ENCODE measurements at places on chromosomes 12 and 14.
A peak's percentile ranks its signal among the peaks of the same experiment; 100 is the strongest.

- no peak for DNase-seq
These were observed 49.6 kb downstream of the CALM1 start for GRCh38 chr14:90446405-90446804.

DNA sequence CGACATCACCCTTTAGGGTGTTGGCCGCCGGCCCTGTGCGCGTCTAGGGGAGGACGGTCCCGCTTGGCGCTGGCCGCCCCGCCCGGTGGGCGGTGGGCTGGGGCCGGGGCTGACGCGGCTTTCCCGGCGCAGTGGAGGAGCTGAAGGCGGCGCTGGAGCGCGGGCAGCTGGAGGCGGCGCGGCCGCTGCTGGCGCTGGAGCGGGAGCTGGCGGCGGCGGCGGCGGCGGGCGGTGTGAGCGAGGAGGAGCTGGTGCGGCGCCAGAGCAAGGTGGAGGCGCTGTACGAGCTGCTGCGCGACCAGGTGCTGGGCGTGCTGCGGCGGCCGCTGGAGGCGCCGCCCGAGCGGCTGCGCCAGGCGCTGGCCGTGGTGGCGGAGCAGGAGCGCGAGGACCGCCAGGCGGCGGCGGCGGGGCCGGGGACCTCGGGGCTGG lies 3.6 kb downstream of the TNFAIP2 start:
- DNase-seq: no peak

- DNase-seq: no peak
These were observed 1.5 kb upstream of the NOXRED1 start for GRCh38 chr14:77424862-77425261.

DNA sequence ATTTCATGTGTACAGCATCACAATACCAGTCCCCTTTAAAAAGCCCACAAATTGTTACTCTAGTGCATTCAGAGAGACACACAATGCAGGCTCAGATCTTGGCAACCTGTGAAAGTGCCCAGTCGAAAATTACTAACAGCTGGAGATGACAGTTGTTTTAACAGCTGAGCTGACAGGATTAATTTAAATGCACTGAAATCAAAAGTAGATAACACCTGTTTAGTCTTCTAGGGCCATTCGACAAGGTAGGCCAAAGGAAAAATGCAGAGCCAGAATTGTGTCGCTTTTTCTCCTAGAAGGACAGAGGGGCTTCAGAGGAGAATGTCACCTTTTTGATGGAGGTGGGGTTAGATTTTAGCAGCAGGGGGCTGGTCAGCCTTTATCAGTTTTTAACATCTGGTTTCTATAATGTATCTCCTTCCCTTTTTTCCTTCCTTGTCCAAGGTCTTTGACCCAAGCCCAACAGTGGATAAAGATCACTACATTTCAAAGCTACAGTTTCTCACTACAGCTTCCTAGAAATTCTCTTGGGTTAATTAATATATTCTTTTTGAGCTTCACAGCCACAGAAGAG lies 139.1 kb downstream of the SOX5 start:
- no peak for DNase-seq

- DNase-seq: peak; percentile 24
These were observed 565 bp downstream of the SPRYD3 start for GRCh38 chr12:53078425-53079225.

DNA sequence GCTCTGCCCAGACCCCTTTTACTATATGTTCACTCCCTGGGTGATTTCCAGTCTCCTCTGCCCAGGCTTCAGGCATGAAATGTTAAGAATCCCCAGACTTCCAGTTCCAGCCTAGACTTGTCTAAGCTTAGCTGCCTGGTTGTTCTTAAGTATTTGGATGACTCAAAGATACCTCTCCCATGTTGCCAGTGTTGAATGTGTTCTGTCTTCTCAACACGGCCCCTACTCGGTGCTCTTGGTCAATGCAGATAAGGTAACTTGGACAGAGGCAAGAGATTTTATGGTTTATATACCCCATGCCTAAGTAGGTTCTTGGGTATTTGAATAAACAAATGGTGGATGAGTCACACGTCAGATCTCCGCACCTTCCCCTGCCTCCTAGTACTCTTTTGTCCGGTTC lies 13.6 kb downstream of the PIWIL1 start:
- DNase-seq: no peak

GRCh38 chr14:34374998-34375740 lies 86.9 kb downstream of the SPTSSA start:
- peak; percentile 30 for DNase-seq

GRCh38 chr14:23895480-23895879 lies 58.1 kb upstream of the DHRS4 start:
- no peak for DNase-seq

DNA sequence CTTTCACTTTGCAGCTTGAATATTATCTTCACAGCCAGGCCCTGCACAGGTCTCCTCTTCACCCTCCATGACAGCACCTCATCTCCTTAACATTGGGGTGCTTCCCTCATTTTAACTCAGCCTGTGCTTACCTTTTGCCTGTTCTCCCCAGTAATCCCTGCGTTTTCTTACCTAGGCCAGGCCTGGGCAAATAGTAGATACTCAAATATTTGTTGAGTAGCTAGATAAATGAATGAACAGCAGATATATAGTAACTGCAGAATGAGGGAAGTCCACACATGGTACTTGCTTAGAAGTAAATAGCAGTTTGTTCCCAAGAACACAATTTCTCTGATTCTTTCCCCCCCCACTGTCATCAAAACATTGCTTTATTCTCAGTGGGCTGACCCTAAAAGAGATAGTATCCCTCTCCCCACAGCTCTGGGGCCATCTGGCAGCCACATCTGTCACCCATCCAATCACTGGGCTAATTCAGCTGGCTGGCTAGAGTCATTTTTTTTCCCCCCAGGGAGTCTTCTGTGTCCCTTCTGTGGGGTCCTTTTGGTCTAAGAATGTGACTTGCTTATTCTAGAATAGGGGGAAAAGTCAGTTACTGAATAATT lies 43.2 kb downstream of the APPL2 start:
- no peak for DNase-seq

DNA sequence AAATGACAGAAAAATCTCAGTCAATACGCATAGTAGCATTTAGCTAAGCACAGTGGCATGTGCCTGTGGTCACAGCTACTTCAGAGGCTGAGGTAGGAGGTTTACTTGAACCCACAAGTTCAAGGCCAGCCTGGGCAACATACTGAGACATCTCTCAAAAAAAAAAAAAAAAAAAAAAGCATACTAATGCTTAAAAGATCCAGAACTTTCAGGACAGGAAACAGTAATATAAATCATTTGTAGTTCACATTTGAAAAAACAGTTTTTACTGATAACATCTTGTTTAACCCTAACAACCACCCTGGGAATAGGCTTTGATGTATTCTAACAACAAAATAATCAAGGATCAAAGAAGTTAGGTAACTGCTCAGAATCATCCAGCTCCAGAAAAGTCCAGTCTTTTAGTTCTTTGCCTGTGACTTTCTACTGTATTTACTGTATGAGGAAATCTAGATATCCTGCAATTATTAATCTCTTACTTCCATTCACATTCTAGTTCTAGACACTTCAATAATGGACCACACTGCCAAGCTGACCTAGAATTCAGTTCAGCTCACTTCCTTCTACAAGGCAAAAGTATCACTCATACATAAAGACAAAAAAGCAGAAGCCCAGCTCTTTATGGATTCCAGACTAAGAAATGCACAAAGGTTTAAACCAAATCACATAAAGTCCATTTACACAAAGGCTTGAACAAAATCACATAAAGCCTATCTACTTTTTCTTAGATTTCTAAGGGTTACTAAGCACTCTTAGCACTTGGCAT lies 28.5 kb downstream of the PAWR start:
- DNase-seq: no peak

DNA sequence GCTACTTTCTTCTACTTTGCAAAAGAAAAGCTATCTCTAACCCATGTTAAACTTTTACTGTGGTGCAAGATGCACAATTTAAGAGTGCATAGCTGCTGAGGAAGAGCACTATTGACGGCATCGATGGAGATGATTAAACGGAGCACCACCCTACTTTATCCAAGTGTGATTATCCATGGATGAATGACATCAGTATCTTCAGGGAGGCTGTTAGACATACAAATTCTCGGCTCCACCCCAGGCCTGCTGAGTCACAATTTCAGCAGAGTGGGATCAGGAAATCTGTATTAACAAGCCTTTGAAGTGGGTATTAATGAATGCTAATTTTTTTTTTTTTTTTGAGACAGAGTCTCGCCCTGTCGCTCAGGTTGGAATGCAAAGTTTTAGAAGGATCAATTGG lies 16.2 kb downstream of the SLC2A14 start:
- DNase-seq: no peak

GRCh38 chr14:77024171-77024691 lies 4.3 kb downstream of the IRF2BPL start:
- peak; percentile 80 for DNase-seq

- DNase-seq: no peak
These were observed 745.8 kb downstream of the SLC6A15 start for GRCh38 chr12:84166812-84167211.

GRCh38 chr12:120847392-120847791 lies 56.8 kb downstream of the SPPL3 start:
- no peak for DNase-seq

GRCh38 chr12:40224439-40225291 lies at the start of gene LRRK2:
TSS of gene LRRK2 (plus strand) at chr12:40224997. CDS start at chr12:40225132, 135 bp downstream.
- DNase-seq: no peak

Measured in DMS79 (cell line).